Natural killer cell (primary cell): ENCODE measurements at places on chromosomes 11 and 22. TPM values are rescaled to one million over a fixed set of nuclear protein-coding genes. Genes with fewer than 3 reads are reported as not detected.

GTPBP1 gene
- total RNA-seq = 259 TPM

MMP10 gene
- not detected for total RNA-seq

LRRC32 gene
- total RNA-seq = 0.14 TPM

YAP1 gene
- total RNA-seq = not detected

KCNK7 gene
- total RNA-seq = 7.1 TPM

TIMP3 gene
- total RNA-seq = not detected

PRAME gene
- total RNA-seq = not detected
